ENCODE measurements at places on chromosomes 2 and 18.
A peak's percentile ranks its signal among the peaks of the same experiment; 100 is the strongest.

GRCh38 chr2:199366406-199366805, 91.3 kb downstream of the SATB2 start:
- DNase-seq, result no peak

- no peak for DNase-seq
Observed at GRCh38 chr2:207603486-207603885, 21.7 kb downstream of the METTL21A start.

DNA sequence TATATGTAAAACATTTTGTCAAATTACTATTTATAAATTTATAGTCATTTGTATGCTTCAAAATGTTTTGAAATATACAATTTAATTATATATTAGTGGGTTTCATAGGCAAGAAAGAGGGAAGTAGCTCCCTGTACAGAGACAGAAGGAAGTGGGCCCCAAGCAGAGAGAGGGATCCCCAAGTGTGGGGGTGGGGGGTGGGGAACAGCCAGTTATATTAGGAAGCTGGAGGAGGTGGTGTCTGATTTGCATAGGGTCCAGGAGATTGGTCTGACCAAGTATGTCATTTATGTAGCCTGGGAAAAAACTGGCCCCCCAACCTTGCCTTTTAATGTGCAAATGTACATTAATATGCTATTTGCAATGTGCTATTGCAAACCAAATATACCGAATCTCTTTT, 76.5 kb upstream of the ZSWIM2 start:
- DNase-seq, result no peak

DNA sequence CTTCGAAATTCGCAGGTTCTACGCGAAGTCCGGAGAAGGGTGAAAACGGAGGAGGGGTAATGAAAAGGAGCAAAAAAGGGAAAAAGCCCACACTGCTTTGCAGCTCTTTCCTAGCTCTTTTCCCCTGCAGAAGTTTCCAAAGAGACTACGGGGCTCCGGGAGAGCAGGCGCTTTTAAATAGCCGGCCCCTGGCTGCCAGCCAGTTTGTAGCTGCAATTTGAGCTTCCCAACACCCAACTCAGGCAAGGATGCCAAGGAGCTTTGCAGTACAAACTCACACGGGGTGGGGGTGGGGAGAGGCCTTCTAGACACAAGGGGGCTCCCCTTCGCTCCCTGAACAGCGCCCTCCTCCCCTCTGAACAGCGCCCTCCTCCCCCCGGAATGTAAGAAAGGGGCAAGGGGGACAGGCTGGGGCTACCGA, at the start of gene IGFBP5:
TSS of gene IGFBP5 (minus strand) at position 149 of the 421 bp plus-strand sequence. CDS start 774 bp downstream, outside the sequence.
- peak; percentile 44 for DNase-seq

DNA sequence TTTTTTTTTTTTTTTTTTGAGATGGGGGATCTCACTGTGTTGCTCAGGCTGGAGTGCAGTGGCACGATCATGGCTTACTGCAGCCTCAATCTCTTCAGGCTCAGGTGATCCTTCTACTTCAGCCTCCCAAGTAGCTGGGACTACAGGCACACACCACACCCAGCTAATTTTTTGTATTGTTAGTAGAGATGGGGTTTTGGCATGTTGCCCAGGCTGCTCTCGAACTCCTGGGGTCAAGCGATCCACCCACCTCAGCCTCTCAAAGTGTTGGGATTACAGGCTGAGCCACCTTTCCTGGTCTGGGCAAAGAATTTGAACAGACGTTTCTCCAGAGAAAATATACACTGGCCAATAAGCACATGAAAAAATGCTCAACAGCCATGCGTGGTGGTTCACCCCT, 2.9 kb upstream of the SNRNP200 start:
- DNase-seq, result no peak

GRCh38 chr2:21256006-21256405, 132.2 kb downstream of the TDRD15 start:
- DNase-seq, result no peak

- no peak for DNase-seq
Observed at GRCh38 chr2:70977605-70978205, 725 bp upstream of the ANKRD53 start.

GRCh38 chr2:120736202-120736623, 545 bp downstream of the GLI2 start:
- no peak for DNase-seq
